ENCODE measurements at places on chromosomes 5 and 9.

GRCh38 chr9:18770131-18770908 is 262.7 kb downstream of the SAXO1 start:
- DNase-seq = no peak

GRCh38 chr5:169637085-169637548 is at the start of gene DOCK2:
TSS of gene DOCK2 (plus strand) at chr5:169637275. CDS start at chr5:169637327, 52 bp downstream.
- no peak for DNase-seq

- no peak for DNase-seq
Measured at GRCh38 chr5:17944046-17944445, 309.8 kb downstream of the TAF11L14 start.

GRCh38 chr9:83304686-83305085 is 233.5 kb downstream of the FRMD3 start:
- peak; percentile 22 for DNase-seq

DNA sequence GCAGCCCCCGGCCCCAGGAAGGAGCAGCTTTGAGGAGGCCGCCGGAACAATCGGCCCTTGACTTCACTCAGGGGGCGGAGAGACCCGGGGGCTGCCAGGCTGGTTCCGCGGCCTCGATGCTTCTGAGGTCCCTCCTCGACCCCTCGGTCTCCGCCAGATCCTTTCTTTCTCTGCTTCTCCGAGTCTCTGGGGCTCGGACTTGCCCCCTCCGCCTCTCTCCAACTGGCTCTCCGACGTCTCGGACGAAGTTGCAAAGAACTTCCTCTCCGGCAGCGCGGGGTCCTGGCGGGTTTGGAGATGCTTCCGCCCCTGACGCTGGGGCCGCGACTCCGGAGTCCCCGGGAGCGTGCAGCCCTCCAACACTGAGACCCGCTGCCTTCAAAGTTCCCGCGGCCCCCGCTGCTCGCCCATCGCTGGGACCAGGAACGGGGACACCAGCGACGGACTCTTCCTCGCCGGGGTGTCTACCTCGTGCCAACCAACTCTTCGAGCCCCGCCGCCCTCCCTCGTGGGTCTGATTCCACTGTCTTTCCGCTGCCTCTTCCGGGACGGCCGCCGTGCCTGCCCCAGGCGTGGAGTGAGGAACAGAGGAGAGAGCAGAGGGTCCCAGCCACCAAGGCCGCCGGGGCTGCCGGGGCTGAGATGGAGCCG is 7.0 kb downstream of the PAX5 start:
- DNase-seq = peak; percentile 18

- no peak for DNase-seq
Measured at GRCh38 chr5:168285696-168286095, 5.7 kb upstream of the WWC1 start.

- DNase-seq = no peak
Measured at GRCh38 chr5:1806199-1806598, 5.0 kb downstream of the NDUFS6 start.
